Peyer's patch (tissue), 4 donors: ENCODE measurements at places on chromosomes 1 and 21. TPM values are rescaled to one million over a fixed set of nuclear protein-coding genes. Genes with fewer than 3 reads are reported as not detected.

- no peaks in the 10 kb centered on the region for H3K36me3 ChIP-seq
- no peak for DNase-seq
- peak overlapping the region; percentile 93 for H3K27ac ChIP-seq
- H3K4me1 ChIP-seq = peaks cover 50% of the 10 kb centered on the region
These were observed 1.1 kb downstream of the DENND2D start for GRCh38 chr1:111199329-111199728.

Gene SPRR4
- not detected for total RNA-seq

- no peak overlapping the region for H3K4me3 ChIP-seq
- H3K36me3 ChIP-seq = no peaks in the 10 kb centered on the region
- H3K4me1 ChIP-seq = no peaks in the 10 kb centered on the region
- no peaks in the 10 kb centered on the region for H3K27me3 ChIP-seq
These were observed 343.4 kb downstream of the MATN1 start for GRCh38 chr1:30379684-30380624.

GRCh38 chr21:40938611-40939010, 91.7 kb upstream of the DSCAM start:
- DNase-seq = no peak
- H3K4me1 ChIP-seq = no peaks in the 10 kb centered on the region
- H3K36me3 ChIP-seq = no peaks in the 10 kb centered on the region
- H3K4me3 ChIP-seq = no peak overlapping the region
- no peak overlapping the region for H3K27ac ChIP-seq

DNA sequence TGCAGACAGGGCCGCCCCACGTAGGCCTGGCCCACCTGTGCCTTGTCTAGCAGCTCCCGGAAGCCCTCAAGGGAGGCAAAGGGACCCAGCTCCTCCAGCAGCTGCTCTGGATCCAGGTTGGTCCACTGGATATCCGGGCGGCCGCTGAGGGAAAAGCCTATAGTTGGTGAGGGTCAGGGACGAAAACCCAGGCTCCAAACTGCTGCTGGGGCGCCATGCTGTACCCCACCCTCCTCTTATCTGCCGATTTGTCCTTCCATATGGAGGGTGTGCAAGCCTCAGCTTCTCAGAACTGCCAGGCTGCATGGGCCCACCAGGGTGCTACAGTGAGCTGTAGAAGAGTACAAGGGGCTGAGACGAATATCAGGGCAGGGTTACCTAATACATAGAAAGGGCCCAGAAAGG, 12.2 kb downstream of the PTCH2 start:
- no peak overlapping the region for H3K27ac ChIP-seq
- no peak for DNase-seq
- no peaks in the 10 kb centered on the region for H3K4me1 ChIP-seq
- no peaks in the 10 kb centered on the region for H3K36me3 ChIP-seq
- no peak overlapping the region for H3K4me3 ChIP-seq

- no peak for DNase-seq
- no peak overlapping the region for H3K4me3 ChIP-seq
- H3K36me3 ChIP-seq = no peaks in the 10 kb centered on the region
- no peaks in the 10 kb centered on the region for H3K4me1 ChIP-seq
- H3K27me3 ChIP-seq = no peaks in the 10 kb centered on the region
These were observed 675.5 kb upstream of the CXADR start for GRCh38 chr21:16837321-16837720.

Gene ACTL8
- not detected for total RNA-seq

GRCh38 chr1:88302843-88303486, 381.1 kb upstream of the PKN2 start:
- H3K4me3 ChIP-seq = no peak overlapping the region
- H3K27ac ChIP-seq = no peak overlapping the region
- H3K36me3 ChIP-seq = no peaks in the 10 kb centered on the region
- H3K27me3 ChIP-seq = no peaks in the 10 kb centered on the region
- no peaks in the 10 kb centered on the region for H3K4me1 ChIP-seq

Gene AKNAD1
- total RNA-seq = not detected

GRCh38 chr1:220707160-220707559, 17.0 kb downstream of the C1orf115 start:
- H3K27ac ChIP-seq = no peak overlapping the region
- no peaks in the 10 kb centered on the region for H3K27me3 ChIP-seq
- H3K4me3 ChIP-seq = no peak overlapping the region

GRCh38 chr1:169201084-169201619, 94.7 kb downstream of the ATP1B1 start:
- no peaks in the 10 kb centered on the region for H3K4me1 ChIP-seq
- no peak overlapping the region for H3K27ac ChIP-seq
- H3K4me3 ChIP-seq = no peak overlapping the region
- DNase-seq = no peak
- no peaks in the 10 kb centered on the region for H3K27me3 ChIP-seq
- no peaks in the 10 kb centered on the region for H3K36me3 ChIP-seq

Gene GJB3
- 1.7 TPM for total RNA-seq

Gene EFNA1
- total RNA-seq = 126 TPM

- H3K27me3 ChIP-seq = no peaks in the 10 kb centered on the region
- H3K4me1 ChIP-seq = no peaks in the 10 kb centered on the region
- H3K4me3 ChIP-seq = no peak overlapping the region
- no peak overlapping the region for H3K27ac ChIP-seq
- DNase-seq = no peak
These were observed 17.1 kb upstream of the KCNJ15 start for GRCh38 chr21:38239672-38240071.

GRCh38 chr1:67338642-67339041, 31.0 kb downstream of the IL12RB2 start:
- H3K27ac ChIP-seq = no peak overlapping the region
- no peaks in the 10 kb centered on the region for H3K27me3 ChIP-seq
- H3K36me3 ChIP-seq = no peaks in the 10 kb centered on the region
- H3K4me1 ChIP-seq = peaks cover 6% of the 10 kb centered on the region
- H3K4me3 ChIP-seq = no peak overlapping the region

Gene SLC1A7
- not detected for total RNA-seq

Gene TNFRSF4
- 2.8 TPM for total RNA-seq

- no peak for DNase-seq
- no peaks in the 10 kb centered on the region for H3K36me3 ChIP-seq
These were observed 49.6 kb downstream of the INTS7 start for GRCh38 chr1:211985556-211986264.

DNA sequence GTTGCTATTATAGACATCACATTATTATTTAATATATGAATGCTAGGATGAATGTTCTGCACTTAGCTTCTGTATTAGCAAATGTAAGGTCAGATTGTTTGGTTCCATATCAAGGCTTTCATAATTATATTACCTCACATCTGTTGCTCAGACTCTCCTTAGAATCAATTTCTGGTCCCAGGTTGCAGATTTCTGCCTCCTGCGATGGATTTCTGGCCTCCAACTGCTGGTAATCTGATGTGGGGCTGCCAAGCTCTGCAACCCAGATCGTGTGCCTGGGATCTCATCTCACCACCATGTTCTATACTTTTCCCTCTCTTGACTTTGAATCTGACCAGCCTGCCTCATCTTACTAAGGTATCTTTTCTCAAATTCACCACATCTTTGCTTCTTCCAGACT, 25.2 kb downstream of the PLPPR5 start:
- H3K4me3 ChIP-seq = no peak overlapping the region
- no peak for DNase-seq
- H3K27me3 ChIP-seq = no peaks in the 10 kb centered on the region
- no peaks in the 10 kb centered on the region for H3K36me3 ChIP-seq
- no peaks in the 10 kb centered on the region for H3K4me1 ChIP-seq
- no peak overlapping the region for H3K27ac ChIP-seq

Gene C2CD4D
- total RNA-seq = not detected

Gene PTPN7
- total RNA-seq = 10.1 TPM

- no peak overlapping the region for H3K27ac ChIP-seq
- no peak for DNase-seq
- peaks cover 15% of the 10 kb centered on the region for H3K4me1 ChIP-seq
- H3K36me3 ChIP-seq = no peaks in the 10 kb centered on the region
- H3K4me3 ChIP-seq = no peak overlapping the region
These were observed 65.7 kb downstream of the TMCO4 start for GRCh38 chr1:19734056-19734455.

GRCh38 chr1:32198237-32199042, 2.0 kb upstream of the CCDC28B start:
- no peak overlapping the region for H3K4me3 ChIP-seq
- H3K27me3 ChIP-seq = no peaks in the 10 kb centered on the region
- H3K36me3 ChIP-seq = no peaks in the 10 kb centered on the region

GRCh38 chr1:97886199-97886598, 34.6 kb downstream of the DPYD start:
- no peak for DNase-seq
- H3K4me1 ChIP-seq = no peaks in the 10 kb centered on the region
- H3K36me3 ChIP-seq = no peaks in the 10 kb centered on the region
- no peak overlapping the region for H3K4me3 ChIP-seq
- H3K27ac ChIP-seq = no peak overlapping the region

DNA sequence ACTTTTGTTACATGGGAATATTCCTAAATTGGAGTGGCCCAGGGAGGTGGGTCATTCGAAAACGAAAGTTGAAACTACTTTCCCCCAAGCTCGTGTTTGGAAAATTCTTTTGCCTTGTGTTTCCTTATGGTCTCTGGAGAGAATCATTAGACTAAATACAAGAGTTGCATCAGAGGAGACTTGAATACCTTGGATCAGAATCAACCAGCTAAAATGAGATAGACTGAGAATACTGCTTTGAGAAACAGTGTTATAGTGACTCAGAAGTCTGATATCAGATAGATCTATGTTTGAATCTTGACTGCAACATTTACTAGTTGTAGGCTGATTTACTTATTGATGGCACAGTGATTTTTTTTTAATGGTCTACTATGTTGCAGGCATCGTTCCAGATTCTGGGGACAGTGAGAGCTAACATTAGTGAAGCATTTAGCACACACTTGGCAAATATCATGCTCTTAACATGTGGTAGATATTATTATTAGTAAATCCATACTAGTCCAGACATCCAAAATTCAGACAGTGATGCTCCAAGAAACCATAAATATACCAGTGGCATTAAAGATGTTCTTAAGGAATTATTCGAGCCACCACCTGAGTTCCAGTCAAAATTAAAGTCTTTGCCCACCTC, 12.9 kb upstream of the ACTN2 start:
- H3K36me3 ChIP-seq = no peaks in the 10 kb centered on the region
- H3K27me3 ChIP-seq = no peaks in the 10 kb centered on the region
- no peak overlapping the region for H3K4me3 ChIP-seq
- no peak for DNase-seq
- no peak overlapping the region for H3K27ac ChIP-seq

GRCh38 chr1:17539477-17540254, at the start of gene ARHGEF10L:
Gene ARHGEF10L (plus strand): TSS chr1:17539698. CDS start chr1:17580596, 40,898 bp downstream.
- peak; percentile 67 for DNase-seq
- peaks cover 48% of the 10 kb centered on the region for H3K4me1 ChIP-seq
- peak within 1 kb of the TSS; percentile 63 for H3K4me3 ChIP-seq
- H3K27ac ChIP-seq = peak within 1 kb of the TSS; percentile 88
- no peaks in the 10 kb centered on the region for H3K27me3 ChIP-seq
- H3K36me3 ChIP-seq = no peaks in the 10 kb centered on the region

GRCh38 chr1:160949881-160950280, 4.7 kb downstream of the ITLN2 start:
- DNase-seq = no peak
- H3K4me1 ChIP-seq = no peaks in the 10 kb centered on the region
- H3K4me3 ChIP-seq = no peak overlapping the region
- no peak overlapping the region for H3K27ac ChIP-seq

DNA sequence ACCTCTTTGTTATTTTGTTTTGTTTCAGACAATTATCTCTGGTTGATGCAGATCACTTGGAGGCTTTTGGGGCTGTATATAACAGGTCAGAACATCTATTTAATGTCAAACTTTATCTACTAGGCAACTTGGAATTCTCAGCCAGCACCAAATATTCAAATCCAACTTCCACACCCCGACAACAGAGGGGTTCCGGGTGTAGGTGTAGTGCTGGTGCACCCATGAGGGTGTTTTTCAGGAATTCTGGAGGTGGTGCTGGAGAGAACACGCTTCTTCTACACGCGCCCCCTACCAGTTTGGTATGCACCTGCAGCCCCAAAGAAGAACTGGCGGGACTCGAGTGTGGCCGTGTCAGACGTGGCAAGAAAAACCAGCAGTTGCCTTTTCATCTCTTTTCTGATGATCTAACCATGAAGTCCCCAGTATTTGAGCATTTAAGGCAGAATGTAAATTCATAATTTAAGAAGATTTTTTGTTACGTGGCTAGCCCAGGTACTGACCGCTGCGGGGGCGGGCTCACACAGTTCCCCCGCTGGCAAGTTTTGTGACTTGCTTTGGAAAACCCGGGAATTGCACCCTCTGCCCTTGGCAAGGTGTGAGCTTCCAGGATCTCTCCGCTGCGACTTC, 462 bp upstream of the TLCD4 start:
- H3K4me1 ChIP-seq = no peaks in the 10 kb centered on the region
- no peaks in the 10 kb centered on the region for H3K27me3 ChIP-seq
- peak; percentile 83 for DNase-seq

GRCh38 chr1:110235834-110236682, 25.9 kb downstream of the KCNC4 start:
- H3K36me3 ChIP-seq = peaks cover 13% of the 10 kb centered on the region
- H3K27ac ChIP-seq = no peak overlapping the region
- no peak overlapping the region for H3K4me3 ChIP-seq
- H3K4me1 ChIP-seq = no peaks in the 10 kb centered on the region

Gene RBM11
- not detected for total RNA-seq

GRCh38 chr1:218078916-218079315, 206.2 kb upstream of the RRP15 start:
- no peaks in the 10 kb centered on the region for H3K4me1 ChIP-seq
- H3K36me3 ChIP-seq = no peaks in the 10 kb centered on the region
- no peak overlapping the region for H3K27ac ChIP-seq
- no peaks in the 10 kb centered on the region for H3K27me3 ChIP-seq
- H3K4me3 ChIP-seq = no peak overlapping the region
- DNase-seq = no peak

Gene CFHR2
- not detected for total RNA-seq

Gene CFAP74
- total RNA-seq = 0.35 TPM

GRCh38 chr1:215890438-215890837, 323.3 kb downstream of the KCTD3 start:
- H3K4me3 ChIP-seq = no peak overlapping the region
- no peaks in the 10 kb centered on the region for H3K27me3 ChIP-seq
- H3K27ac ChIP-seq = no peak overlapping the region
- H3K4me1 ChIP-seq = no peaks in the 10 kb centered on the region
- DNase-seq = no peak

- DNase-seq = no peak
- H3K4me1 ChIP-seq = no peaks in the 10 kb centered on the region
- no peaks in the 10 kb centered on the region for H3K36me3 ChIP-seq
- no peak overlapping the region for H3K27ac ChIP-seq
These were observed 180.8 kb downstream of the RPS6KC1 start for GRCh38 chr1:213231795-213232231.

- DNase-seq = no peak
- H3K4me1 ChIP-seq = no peaks in the 10 kb centered on the region
- no peaks in the 10 kb centered on the region for H3K27me3 ChIP-seq
- H3K36me3 ChIP-seq = no peaks in the 10 kb centered on the region
These were observed 30.7 kb downstream of the CD58 start for GRCh38 chr1:116540088-116540487.

GRCh38 chr1:101364370-101365120, 127.7 kb downstream of the S1PR1 start:
- no peak overlapping the region for H3K4me3 ChIP-seq
- H3K36me3 ChIP-seq = no peaks in the 10 kb centered on the region
- DNase-seq = no peak

DNA sequence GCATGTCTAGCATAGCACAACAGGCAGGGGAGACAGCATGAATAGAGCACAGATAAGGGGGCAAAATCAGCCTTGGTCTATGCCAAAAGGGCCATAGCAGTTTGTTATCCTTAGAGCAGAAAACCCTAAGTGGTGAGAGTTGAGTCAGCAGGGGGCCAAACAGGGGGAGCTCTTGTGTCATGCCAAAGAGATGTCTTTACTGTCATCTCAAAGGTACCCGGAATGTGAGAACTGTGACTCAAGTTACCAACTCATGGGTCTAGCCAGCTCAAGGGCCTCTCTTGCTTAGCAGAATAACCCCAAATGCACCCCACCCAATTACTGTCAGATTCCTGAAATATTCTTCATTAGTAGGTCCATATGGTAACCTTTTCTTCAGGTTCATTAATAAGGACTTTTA, 45.9 kb upstream of the NRDC start:
- no peak for DNase-seq
- no peak overlapping the region for H3K27ac ChIP-seq
- H3K4me1 ChIP-seq = no peaks in the 10 kb centered on the region

Gene C1QA
- 90.8 TPM for total RNA-seq
